ENCODE measurements at places on chromosomes 5 and 9.

DNA sequence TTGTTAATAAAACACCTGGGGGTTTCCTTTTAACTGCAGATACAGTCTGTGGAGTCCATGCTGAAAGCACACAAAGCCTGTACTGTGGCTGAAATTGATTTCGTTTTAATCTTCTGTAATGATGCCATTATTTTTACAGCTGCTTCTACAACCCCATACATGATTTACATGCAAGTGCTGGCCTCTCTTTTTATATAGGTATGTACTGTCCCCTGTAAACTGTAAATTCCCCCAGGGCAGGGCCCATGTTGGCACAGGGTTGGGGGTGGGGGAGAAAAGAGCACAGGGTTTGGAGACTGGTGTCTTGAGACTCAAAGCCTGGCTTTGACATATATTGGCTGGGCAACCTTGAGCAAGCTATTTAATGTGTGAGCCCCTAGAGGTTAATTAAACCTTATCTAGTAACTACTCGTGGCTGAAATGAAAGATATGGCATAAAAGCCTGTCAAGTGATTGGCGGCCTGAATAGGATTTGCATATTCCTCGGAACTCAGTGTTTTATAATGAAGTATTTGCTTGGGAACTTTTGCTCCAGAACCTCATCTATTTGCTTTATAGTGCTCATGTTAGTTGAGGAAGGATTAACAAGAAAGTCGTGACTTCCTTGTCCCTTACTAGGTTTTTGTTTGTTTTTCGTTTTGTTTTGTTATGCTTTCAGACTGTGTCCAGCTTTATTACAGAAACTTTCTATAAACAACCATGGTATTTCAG, 34.0 kb downstream of the KLF4 start:
- no peak for DNase-seq

GRCh38 chr5:116572350-116573278, 2.0 kb downstream of the SEMA6A start:
- DNase-seq = no peak

DNA sequence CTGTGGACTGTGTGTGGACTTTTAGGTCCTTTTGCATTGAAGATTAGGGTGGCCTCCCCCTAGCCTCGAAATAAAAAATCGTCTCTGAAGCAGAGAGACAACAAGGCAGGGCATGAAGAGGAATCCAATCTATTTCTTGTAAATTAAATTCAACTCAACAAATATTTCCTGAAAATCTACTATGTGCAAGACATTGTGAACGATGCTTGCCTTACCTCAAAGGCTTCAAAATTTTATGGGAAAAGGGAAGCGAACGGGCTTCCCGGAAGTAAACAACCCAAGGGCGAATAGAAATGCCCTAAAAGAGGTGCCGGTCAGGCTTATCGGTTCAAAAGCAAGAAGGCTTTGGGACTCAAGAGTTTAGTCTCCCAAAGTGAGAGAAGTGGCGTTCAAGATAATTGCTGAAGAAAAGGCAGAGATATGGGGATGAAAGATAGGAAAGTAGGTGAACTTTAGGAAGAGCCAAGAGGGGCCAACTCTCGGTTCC, 525 bp downstream of the KIF24 start:
- DNase-seq = no peak

- DNase-seq = no peak
Measured at GRCh38 chr5:122149321-122150090, 20.2 kb downstream of the ZNF474 start.

DNA sequence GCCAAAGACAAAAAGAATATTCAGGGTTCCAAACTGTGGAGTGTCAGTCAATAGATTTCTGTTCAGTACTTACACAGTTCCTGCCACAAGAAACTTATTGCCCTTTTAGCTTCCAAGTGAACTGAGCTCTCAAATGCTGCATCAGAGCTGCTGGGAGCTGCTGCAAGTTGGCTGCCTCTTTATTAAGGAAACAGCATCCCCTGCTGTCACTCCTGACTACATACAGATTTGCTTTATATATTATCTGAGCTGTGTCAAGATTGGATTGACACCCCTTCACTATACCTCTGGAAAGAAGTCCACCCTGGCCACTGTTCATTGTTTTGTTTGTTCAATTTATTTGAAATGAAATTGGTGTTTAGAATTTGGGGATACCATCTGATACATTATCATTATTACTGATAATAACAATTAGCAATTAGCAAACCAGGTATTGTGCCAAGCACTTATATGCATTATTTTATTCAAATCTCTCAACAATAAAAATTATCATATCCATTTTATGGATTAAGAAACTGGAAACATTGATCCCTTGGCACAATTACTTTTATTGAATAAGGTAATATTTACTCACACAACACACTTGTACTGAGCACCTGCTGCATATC, 16.4 kb upstream of the C5orf58 start:
- DNase-seq = peak; percentile 28

GRCh38 chr5:126973193-126973592, 57.2 kb downstream of the MARCHF3 start:
- no peak for DNase-seq

DNA sequence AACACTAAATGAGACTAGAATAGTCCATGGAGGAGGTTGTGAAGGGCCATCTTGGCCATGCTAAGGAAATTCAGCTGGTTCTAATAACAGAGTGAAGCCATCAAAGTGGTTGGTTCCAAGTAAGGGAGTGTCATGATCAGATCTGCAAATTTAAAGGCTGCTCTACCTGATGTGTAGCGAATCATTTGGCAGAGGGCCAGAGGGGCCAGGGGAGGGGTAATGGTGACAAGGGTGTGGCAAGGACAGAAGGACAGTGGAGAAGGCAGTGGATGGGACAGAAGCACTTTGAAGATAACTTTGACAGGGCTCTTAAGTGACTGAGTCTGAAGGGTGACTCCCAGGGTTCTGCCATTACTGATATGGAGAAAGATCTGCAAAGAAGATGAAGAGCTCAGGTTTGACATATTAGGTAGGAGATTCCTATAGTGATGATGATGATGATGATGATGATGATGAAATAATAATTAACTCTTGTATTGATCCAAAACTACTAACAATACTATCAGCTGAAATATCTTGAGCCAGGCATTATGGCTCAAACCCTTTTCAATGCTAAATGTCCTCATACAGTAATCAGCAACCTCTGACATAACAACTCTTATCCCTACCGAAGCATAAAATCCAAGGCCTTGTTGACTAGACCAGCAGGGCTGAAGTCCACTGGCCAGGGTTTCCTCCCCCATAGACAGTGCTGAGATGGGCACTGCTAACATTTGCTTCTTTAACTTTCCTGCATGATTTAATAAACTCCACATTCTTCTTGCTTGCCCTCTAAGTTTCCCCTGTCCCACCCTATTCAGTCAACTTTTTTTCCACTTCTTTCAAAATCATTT, 20.0 kb downstream of the KIAA1191 start:
- DNase-seq = no peak

DNA sequence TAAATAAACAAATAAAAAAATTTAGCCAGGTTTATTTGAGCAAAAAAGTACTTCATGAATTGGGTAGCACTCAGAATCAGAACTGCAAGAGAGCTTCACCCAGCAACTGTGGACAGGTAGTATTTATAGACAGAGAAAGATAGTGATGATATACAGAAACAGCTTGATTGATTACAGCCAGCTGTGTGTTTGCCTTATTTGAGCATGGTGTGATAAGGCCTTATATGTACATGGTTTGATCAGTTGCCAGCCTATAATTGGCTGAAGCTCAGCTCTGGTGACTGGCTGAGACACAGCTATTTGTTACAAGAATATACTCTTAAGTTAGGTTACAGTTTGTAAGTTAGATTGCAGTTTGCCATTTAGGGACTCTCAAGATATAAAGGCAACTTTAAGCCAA, 34.3 kb upstream of the ARL15 start:
- DNase-seq = no peak

DNA sequence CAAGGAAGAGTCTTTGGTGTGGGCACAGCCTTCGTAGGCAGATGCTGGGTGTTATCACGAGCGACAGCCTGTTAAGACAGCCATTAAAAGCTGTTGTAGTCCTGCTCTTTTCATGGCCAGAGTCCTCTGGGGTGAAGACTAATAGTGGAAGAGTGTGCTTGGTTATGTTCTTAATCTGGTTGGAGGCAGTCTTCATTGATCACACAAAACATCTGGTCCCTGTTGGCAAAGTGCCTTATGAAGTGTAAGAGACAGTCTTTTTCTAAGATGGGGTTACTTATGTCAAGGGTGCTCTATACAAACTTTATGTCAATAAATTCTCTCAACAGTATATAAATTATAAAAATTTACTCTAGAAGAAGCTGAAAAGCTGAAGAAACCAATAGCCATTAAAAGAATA, 280.4 kb downstream of the CAAP1 start:
- no peak for DNase-seq

DNA sequence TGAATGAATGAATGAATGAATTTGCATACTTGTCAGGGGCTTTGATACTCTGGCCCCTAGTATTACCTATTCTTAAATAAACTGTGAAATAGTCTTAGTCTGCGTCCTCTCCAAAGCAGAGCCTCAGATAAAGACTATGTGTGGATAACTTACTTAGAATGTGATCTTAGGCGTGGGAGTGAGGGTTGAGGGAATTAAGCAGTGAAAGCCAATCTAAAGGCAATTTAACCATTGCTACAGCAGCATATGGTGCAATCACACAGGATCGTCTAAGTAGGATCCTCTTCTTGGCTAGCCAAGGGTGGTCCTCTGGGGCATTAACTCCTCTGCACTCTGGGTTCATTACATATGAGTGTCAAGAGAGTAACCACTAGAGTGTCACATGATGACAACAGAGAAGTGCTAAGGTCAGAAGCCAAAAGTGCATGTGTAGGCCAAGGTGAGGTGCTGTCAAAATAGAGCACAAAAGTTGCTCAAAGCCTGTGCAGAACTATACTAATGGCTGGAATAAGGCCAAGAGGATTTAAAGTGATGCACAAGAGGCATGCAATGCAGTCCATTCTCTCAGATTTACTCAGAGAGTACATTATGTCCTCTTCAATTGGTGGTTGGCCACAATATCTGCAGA, 274.4 kb upstream of the SEMA6A start:
- no peak for DNase-seq

GRCh38 chr9:97773091-97773490, 76.0 kb upstream of the XPA start:
- no peak for DNase-seq

GRCh38 chr5:93790401-93790800, 49.0 kb upstream of the POU5F2 start:
- DNase-seq = no peak

DNA sequence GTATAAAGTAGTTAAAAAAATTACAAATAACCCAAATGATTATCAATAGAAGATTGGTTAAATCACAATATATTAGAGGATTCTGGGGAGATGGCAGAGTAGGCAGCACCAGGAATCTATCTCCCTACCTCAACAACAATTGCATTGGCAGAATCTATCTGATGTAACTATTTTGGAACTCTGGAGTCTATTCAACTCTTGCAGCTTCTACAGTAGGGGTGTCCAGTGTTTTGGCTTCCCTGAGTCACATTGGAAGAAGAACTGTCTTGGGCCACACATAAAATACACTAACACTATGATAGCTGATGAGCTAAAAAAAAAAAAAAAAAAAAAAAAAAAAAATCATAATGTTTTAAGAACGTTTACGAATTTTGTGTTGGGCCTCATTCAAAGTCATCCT, 29.2 kb upstream of the ECM2 start:
- DNase-seq = no peak

- DNase-seq = no peak
Measured at GRCh38 chr5:172741206-172741582, 29.8 kb downstream of the DUSP1 start.

GRCh38 chr9:109320742-109321448, at the start of gene EPB41L4B:
Gene EPB41L4B (minus strand): TSS chr9:109321059. CDS start chr9:109320446, 613 bp downstream.
- DNase-seq = no peak

DNA sequence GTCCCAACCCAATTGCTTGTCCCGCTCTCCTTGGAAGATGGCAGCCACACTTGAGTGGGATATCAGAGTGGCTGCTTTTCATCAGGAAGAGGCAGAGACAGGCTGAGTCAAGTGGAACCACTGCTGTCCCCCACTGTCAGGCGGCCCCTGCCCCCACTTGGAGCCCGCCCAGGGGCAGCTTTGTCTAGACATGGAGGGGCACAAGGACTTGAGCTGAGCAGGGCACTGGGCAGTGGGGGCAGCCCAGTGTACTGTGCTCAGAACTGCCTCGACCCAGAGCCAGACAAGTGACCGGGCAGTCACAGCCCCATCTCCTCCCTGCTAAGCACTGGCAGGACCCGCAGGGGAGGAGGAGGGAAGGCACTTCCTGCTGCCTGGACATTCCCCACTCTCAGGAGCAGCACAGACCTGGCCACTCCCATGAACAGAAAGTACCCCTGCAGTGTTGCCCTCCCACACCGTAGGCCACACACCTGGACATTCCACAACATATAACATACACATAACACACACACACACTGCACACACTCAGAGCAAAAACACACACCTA, 91.0 kb downstream of the MRPL36 start:
- no peak for DNase-seq

- DNase-seq = peak; percentile 64
Measured at GRCh38 chr5:149397530-149397929, 18.4 kb upstream of the IL17B start.

- no peak for DNase-seq
Measured at GRCh38 chr9:81321551-81321950, 367.8 kb downstream of the TLE1 start.

DNA sequence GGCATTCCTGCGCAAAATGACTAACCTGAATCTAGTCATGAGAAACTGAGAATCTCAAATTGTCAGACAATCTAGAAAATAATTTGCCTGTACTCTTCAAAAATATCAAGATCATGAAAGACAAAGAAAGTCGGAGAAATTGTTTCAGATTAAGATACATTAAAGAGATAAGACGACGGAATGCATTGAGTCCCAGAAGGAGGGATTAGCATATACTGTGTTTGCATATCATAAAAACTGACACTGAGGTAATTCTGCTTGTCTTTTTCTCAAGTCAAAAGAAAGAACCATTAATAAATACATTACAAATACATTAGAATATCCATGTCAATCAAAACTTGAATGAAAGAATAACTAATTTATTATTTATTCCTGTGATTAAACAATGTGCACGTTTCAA, 88.4 kb downstream of the CDH12 start:
- DNase-seq = no peak

DNA sequence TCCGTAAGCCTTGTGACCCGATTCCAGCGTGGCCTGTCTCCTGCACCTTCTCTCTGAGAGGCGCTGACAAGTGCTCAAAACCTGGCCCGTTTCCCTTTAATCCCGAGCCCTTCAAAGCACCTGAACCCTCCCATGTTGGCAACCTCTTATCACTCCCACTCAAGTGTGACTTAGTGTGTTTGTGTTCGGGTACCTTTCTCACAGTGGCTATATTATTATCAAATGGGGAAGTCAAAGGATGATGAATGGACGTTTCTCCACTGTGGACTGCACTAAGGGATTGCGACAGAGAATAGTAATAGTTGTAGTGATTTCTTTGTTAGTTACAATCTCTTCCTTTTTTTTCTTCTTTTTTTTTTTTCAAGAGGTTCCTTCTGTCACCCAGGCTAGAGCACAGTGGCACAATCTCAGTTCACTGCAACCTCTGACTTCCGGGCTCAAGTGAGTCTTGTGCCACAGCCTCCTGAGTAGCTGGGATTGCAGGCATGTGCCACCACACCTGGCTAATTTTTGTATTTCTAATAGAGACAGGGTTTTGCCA, 65.4 kb upstream of the TNFSF8 start:
- DNase-seq = no peak
